GDM1 (cell line): ENCODE measurements at places on chromosomes 6 and 20.

DNA sequence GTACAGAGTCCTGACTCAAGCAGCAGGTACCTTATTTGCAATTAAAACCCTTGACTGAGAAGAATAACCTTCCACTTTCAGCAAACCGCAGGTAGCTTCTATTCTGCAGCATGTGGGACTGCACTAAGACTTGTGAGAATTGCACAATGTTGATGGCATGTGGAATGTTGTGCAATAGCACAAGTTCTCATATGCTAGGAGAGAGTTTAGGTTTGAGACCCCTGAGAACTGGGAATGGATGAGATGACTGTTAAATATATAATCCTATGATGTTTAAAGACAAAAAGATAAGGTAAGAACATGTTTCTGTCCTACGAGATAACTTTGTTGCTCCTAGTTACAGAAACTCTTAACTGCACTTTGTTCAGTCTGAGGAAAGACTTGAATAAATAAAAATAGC lies 194.6 kb downstream of the OTOR start:
- no peak for DNase-seq

GRCh38 chr6:159311618-159312017 lies 142.4 kb downstream of the FNDC1 start:
- no peak for DNase-seq

DNA sequence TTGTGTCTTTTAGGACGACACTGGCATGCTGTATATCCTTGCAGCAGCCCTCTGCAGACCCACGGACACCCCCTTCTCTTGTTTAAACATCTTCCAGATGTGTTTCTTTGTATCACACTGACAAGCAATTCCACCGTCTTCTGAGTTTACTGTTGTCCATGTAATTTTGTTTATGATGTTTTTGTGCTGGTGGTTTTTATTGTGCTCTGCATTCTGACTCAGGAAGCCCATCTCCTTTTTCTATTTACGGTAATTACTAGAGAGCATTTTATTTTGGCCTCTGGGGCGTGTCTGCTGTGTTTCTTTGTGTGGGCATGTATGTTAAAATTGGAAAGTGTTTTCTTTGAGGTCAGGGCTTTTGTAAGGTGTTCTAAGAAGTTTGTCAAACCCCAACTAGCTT lies 111.9 kb downstream of the JARID2 start:
- DNase-seq, result no peak

DNA sequence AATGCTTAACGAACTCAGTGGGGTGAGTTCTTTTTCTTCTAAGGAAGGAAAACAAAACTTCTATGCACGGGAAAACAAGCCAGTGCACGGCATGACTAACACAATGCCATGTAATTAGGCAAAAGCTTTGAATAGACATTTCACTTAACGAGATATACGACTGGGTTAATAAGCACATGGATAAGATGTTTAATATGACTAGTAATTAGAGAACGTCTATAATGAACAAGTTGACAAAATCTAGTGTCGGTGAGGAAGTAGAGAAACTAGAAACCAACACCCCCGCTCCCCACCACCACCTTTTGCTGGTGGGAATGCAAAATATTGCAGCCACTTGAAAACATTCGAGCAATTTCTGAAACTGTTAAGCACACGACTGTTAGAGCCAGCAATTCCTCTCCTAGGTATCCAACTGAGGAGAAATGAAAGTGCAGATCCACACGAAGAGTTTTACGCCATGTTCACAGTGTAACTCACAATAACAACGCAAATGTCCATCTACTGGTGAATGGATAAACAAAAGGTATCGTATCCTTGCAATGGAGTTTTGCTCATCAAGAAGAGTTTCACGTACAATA lies 644.9 kb upstream of the AGPAT4 start:
- DNase-seq, result no peak

DNA sequence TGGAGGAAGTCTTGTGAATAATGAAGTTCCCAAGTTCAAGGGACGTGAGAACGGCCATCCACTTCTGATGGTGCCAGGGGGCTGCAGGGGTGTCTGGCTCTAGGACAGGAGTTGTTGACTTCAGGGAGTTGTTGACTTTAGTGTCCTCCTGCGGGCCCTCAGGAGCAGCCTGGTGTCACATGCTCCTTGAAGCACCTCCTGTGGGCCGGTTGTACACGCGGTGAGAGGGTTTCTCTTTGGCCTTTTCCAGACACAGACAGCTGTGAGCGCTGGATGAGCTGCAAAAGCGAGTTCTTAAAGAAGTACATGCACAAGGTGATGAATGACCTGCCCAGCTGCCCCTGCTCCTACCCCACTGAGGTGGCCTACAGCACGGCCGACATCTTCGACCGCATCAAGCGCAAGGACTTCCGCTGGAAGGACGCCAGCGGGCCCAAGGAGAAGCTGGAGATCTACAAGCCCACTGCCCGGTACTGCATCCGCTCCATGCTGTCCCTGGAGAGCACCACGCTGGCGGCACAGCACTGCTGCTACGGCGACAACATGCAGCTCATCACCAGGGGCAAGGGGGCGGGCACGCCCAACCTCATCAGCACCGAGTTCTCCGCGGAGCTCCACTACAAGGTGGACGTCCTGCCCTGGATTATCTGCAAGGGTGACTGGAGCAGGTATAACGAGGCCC lies 77.8 kb downstream of the ISM1 start:
- DNase-seq, result no peak

- DNase-seq, result no peak
These were observed 84.8 kb downstream of the AHI1 start for GRCh38 chr6:135412761-135413160.

GRCh38 chr6:75458895-75459294 lies 34.7 kb downstream of the FILIP1 start:
- no peak for DNase-seq

DNA sequence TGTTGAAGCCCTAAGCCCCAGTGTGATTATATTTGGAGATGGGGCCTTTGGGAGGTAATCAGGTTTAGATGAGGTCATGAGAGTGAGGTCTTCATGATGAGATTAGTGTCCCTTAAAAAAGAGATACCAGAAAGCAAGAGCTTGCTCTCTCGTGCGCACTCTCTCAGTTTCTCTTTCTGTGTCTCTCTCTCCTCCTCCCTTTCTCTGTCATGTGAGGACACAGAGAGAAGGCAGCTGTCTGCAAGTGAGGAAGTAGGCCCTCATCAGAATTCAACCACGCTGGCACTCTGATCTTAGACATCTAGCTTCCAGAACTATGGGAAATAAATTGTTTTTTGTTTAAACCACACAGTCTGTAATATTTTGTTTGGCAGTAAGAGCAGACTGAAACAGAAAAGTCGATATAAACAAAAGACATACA lies 180.5 kb downstream of the IBTK start:
- DNase-seq, result no peak

- no peak for DNase-seq
These were observed 3.4 kb upstream of the TNXB start for GRCh38 chr6:32112431-32112980.

- no peak for DNase-seq
These were observed 85.3 kb upstream of the RNF24 start for GRCh38 chr20:4100679-4101078.

DNA sequence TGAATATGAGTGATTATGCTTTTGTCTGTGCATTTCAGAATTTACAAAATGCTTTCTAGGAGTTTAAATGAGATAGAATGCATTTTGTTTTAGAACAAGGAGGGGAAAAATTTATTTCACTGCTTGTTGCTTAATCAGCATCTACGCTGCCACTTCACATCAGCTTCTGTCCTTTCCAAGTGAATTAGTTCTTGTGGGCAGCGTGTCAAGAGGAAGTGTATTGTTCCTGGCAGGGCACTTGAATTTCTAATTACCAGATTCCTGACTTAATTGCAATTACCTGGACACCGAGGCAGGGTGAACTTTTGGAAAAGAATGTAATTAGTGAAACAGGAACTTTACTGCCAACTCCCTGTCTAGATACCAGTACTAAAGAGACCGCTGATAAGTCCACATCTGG lies 263.5 kb downstream of the TMEM242 start:
- DNase-seq, result no peak

- no peak for DNase-seq
These were observed at the start of gene PSORS1C2 for GRCh38 chr6:31138982-31139381. PSORS1C2 (minus strand) TSS chr6:31139066; CDS start chr6:31139026, 40 bp downstream.

- DNase-seq, result no peak
These were observed 373.5 kb upstream of the FLRT3 start for GRCh38 chr20:14710951-14711350.

DNA sequence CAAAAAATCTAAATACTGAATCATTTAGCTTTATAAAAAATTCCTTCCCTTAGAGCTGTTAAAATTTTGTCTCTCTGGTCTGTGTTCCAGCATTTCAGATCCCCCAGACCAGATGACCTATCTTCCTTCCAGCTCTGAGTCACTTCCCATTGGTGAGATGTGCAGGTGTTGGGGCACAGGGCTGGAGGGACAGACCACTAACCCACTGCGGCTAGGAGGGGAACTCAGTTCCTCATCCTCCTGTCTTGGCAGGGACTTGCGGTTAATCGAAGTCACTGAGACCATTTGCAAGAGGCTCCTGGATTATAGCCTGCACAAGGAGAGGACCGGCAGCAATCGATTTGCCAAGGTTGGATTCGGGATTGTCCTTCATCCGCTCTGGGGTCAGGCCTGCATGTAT lies 6.0 kb downstream of the CNPY3 start:
- peak; percentile 19 for DNase-seq

DNA sequence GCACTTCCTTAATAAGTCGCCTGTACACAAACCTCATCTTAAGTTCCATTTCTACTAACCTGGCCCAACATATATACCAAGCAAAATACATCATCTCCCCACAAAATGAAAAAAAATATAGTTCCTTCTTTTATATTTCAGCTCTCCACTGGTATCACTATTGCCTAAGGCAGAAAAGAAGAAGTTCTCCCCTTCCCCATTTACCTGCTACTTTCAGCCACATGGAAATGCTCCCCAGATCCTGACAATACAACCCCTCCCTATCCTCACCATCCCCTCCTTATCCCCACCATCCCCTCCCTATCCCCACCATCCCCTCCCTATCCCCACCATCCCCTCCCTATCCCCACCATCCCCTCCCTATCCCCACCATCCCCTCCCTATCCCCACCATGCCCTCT lies 175.7 kb downstream of the LINC00237 start:
- DNase-seq, result no peak

- no peak for DNase-seq
These were observed 38.9 kb upstream of the TMEM14A start for GRCh38 chr6:52632011-52632410.

DNA sequence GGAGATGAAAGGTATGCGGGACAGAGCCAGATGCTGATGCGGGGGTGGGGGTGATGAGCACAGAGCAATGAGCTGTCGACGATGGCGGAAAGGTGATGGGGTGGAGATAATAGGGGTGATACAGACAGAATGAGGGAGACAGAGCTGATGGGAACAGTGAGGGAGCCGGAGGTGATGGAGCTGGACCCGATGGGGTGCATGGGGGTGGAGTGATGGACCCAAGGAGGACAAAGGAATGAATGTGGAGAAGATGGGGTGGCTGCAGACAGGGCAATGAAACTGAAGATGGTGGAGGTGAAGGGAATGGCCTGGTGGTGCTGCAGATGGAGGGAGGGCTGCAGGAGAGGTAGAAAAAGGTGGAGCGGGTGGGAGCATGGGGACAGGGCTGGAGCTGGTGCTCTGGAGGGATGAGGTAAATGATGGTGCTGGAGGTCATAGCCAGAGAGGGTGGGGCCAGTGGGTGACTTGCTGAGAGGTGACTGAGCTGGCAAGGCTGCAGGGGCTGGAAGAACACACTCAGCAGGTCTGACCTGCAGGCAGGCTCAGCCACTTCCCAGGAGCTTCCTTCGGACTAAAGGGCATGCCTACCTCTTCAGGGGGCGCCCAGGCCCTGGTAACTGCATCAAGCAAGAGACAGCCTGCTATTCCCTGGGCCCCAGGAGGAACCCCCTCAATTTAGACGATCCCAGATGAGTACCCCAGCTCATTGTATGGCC lies 6.0 kb upstream of the FOXS1 start:
- no peak for DNase-seq

DNA sequence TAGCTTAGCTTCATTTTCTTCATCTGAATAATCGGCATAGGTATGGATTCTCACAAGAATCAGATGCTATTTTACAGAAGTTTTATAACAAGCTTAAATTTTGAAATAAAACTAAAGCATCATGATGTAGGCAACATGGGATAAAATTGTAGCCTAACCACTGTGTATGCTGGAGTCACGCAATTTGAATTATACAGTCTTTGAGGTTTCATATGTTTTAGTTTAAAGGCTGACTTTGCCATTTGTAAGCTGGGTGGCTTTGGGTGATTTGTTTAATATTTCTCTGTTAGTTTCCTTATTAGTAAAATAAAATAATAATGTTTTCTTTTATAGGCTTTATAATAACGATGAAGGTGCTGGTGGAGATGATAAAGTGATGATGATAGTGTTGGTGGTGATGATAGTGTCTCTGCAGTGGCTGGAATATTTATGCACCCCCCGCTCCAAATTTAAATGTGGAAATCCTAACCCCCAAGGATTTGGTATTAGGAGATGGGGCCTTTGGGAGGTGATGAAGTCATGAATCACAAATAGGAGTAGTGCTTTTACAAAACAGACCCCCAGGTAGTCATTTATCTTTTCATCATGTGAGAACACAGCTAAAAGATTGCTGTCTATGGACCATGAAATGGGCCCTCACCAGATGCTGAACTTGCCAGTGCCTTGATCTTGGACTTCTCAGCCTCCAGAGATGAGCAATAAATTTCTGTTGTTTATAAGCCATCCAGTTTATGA lies 42.0 kb downstream of the DOK5 start:
- no peak for DNase-seq

GRCh38 chr20:62025394-62025793 lies 40.3 kb downstream of the TAF4 start:
- DNase-seq, result peak; percentile 44

GRCh38 chr6:88804701-88805100 lies 158.7 kb downstream of the RNGTT start:
- no peak for DNase-seq

DNA sequence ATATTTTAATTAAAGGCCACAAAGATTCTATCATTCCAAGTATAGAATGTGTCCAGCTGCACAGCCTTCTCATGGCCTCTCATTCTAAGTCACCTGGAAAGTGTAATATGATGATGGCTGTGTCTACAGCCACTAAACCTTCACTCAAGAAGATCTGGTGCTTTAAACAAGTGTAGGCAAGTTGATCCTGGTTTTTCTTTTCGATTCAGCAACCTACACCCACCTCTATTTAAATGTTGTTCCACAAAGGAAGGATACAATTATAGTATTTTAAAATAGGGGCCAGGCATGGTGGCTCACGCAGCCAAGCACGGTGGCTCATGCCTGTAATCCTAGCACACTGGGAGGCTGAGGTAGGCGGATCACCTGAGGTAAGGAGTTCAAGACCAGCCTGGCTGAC lies 25.5 kb upstream of the DST start:
- no peak for DNase-seq

- no peak for DNase-seq
These were observed 155.1 kb upstream of the SOX4 start for GRCh38 chr6:21438237-21438985.
